ENCODE measurements at places on chromosomes 3 and 15. TPM values are rescaled to one million over a fixed set of nuclear protein-coding genes. Genes with fewer than 3 reads are reported as not detected.

CDHR4 gene
- total RNA-seq, result 0.29 TPM

DNA sequence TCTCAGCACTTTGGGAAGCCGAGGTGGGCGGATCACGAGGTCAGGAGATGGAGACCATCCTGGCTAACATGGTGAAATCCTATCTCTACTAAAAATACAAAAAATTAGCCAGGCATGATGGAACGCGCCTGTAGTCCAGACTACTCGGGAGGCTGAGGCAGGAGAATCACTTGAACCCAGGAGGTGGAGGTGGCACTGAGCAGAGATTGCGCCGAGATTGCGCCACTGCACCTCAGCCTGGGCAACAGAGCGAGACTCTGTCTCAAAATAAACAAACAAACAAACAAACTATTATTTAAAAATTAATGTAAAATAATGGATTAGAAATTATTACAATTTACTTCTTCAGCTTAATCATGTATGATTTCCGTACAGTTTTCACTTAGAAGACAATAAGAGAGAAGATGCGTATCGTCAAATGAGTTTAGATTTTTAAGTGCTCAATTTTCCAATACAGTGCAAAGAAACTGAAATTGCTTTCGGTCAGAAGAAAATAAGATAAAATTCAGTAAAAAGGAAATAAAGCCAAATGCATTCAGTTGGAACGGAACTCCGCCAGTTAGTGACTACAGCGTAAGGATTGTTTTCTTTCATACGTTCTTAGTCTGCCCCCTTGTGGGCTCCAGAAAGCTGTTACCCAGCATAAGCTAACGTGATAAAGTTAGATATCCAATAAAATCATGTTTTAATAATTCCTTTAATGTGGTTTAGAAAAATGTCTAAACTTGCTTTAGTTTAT lies 24.8 kb downstream of the AADAC start:
- DNase-seq, result no peak

- DNase-seq, result no peak
Observed at GRCh38 chr3:79872483-79872882, 104.7 kb upstream of the ROBO1 start.

- no peak for DNase-seq
Observed at GRCh38 chr3:65607101-65607500, 431.6 kb downstream of the MAGI1 start.

DNA sequence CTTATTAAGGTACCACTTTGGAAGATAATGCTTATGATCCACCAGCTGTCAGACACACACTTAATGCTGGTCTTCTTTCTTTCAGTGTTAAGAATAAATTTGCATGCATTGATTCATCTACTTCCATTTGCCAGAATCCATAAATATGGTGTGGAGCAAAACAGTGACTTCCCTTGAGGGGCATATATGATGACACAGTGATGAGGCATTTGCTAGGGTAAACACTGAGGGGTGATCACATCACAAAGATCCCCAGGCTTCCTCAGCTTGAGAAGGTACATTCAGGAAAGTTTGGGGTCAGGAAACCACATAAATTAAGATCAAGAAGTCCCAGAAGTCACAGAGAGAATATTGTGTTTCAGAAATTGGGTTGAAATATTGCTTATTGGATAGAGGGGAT lies 9.9 kb upstream of the ZBED2 start:
- no peak for DNase-seq

DNA sequence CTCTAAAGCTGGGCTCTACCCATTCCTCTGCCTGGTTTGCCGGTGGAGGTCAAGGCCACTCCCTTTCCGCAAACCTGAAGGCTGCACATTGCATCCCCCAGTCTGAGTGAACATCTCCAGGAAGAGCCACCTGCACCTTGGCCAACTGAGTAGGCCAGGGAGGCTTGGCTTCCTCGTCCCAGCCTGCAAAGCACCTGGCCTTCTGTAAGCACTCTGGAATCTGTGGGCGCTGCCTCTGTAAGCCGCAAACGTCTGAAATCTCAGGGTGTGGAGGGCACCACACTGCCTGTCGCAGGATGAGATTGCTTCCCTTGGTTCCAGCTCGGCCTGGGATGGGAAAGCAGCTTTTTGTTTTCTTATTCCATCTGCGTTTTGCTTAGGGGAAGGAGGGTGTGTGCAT lies 81.3 kb downstream of the SEC22A start:
- DNase-seq, result no peak

- DNase-seq, result no peak
Observed at GRCh38 chr3:141547791-141548190, 61.0 kb downstream of the RASA2 start.

- no peak for DNase-seq
Observed at GRCh38 chr3:117285737-117286136, 576.2 kb downstream of the TUSC7 start.
